T-helper 17 cell (primary cell): ENCODE measurements at places on chromosomes 2 and 18.
A peak's percentile ranks its signal among the peaks of the same experiment; 100 is the strongest.

DNA sequence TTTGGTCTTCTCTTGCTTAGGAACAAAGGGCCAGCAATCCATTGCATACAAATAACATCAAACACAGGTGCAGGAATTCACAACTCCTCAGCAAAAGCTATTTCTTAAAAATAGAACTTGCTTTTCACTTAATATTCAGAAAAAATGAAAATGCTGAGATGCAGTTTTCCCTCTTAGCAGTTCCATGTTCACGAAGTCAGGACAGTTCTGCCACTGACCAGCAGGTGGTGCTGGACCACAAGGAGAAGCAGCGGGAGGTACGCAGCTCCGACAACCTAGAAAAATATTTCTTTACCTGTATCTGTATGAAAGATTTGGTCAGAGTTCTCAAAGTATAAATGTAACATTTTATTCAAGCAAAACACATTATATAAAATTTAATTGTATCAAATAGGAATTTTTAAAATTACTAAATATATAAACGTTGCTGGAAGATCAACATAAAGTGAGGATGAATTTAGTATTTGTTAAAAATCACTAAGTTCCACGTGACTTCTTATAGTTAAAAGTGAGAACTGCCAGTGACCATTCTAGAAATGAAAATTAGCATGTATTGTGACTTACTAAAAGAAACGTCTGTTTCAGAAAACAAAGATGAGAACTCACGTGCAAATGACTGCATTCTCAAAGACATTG is 48.8 kb downstream of the ADNP2 start:
- peak; percentile 37 for DNase-seq

- no peak for DNase-seq
Observed at GRCh38 chr2:71631411-71631931, 178.1 kb downstream of the DYSF start.

DNA sequence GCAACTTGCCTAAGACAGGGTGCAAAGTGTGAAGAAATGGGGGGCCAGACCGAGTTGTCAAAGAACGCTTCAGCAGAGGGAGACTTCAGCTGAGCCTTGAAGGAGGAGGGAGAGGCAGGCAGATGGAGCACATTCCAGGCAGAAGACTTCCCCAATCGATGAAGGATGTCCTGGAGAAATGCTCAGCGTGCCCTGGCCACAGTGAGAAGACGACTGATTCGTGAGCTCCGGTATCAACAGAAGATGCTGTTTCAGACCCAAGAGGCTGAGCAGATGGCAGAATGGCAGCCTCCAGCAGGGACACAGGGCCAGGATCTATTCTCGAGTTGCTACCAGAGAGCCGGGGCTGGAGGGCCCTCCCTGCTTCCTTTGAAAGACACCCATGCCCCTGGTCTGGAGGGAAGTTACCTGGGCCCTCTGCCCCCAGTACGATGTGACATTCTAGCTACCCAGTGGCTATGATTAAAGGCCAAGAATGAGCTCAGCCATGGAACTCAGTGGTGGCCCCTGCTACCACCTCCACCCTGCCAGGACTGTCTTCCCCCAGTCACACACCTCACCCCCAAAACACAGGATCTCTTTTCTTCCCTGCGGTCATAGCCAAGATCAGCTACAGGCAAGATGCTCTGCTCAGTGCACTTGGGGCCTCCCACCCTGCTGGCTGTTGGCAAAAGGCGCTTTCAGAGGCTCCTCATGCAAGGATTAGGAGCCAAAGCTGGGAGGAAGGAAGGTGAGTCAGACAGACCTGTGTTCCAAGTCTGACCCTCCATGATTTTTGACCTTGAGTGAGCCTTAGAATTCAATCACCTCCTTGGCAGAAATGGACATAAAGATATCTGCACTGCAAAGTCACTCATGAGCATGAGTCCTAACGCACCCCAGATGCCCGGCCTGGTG is 84.3 kb downstream of the TFCP2L1 start:
- DNase-seq: no peak

GRCh38 chr2:81181845-81182244 is 877.3 kb upstream of the LRRTM1 start:
- no peak for DNase-seq

GRCh38 chr2:110957293-110957692 is 163.4 kb upstream of the BCL2L11 start:
- DNase-seq: no peak

GRCh38 chr2:126408671-126409070 is 247.3 kb upstream of the GYPC start:
- no peak for DNase-seq

DNA sequence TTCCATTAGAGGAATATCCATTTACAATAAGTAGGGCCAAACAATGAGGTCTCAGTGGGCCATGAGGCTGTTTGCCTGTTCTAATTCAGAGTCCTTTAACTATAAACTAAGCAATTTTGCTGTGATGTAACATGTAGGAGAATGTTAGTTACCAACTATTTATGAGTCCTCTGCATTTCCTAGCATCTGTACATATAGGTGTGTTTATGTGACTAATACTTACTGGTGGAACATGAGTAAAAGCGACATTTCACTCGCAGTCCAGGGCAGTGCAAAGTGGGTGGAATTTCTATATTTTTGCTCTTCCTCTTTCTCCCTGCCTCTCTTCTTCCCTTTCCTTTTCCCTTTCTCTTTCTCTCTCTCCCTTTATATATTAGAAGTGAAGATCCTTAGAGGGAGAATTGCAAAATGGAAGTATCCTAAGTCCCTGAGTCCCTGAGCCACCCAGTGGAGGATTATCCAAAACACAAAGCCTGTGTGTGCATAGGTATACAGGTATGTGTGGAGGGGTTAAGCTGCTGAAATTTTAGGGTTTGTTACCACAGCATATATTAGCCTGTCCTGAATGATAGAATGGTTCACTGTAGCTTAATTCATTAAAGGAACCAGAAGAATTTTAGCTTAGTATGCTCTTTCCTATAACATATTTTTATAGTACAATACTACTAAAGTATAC is 487.0 kb upstream of the FANCL start:
- DNase-seq: no peak

DNA sequence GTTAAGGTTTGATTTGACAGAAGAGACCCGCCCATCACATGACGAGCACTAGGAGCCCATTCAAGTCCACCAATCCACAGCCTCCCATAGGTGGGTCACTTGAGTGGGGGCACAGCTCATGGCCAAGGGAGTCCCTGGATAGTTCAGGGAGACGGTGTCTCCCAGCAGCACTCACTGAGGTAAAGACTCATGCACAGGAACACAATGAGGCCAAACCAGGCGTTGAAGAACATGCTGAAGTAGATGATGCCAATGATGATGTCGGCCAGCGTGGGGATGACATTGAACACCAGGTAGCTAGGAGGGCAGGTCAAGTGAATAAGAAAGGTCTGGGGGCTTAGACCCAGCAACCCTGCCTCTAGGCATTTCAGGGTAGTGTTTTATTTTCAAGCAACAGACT is 4.0 kb downstream of the ABCB6 start:
- DNase-seq: no peak

DNA sequence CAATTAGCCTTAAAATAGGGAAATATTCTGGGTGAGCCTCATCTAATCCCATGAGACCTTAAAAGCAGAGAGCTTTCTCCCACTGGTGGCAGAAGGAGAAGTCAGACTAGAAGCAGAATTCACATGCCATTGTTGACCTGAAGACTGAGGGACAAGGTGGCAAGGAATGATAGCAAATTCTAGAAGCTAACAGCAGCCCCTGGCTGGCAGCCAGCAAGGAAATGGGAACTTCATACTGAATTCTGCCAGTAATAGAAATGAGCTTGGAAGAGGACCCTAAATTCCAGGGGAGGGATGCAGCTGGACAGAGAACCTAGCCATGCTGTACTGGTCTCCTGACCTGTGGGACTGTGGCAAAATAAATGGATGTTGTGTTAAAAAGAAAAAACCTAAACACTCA is 19.5 kb downstream of the B3GNT7 start:
- DNase-seq: no peak

DNA sequence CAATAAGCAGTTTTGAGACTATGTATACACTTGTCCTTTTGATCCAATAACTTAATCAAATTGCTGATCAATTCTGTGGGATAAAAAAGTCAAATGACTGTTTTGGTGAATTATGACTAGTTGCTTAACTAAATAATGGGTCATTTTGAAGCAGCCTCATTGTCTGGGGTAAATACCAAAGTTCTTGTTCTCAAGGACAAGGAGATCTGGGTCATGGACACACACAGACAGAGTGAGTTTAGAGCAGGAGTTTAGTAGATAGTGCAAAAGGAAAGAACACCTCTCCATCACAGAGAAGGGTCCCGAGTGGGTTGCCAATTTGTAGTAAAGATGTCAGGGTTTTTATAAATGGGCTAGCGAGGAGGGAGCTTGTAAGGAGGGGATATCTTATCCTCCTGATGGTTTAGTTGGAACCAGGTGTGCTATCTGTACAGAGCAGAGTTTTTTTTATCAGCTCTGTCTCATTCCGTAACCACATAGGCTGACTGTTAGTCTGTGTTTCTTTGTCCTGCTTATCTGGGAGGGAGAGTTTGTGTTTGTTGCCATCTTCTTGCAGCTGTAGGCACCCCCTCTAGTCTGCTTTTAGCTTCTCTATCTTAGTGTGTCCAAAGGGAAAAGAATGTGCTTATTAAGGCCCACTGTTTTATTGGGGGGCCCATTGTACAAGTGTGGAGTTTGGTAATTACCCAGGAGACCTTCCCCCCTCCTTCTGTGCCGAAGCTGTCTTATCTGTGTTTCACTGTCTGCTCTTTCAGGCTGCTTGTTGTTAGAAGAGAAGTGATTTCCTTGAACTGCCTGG is 48.7 kb upstream of the C1GALT1C1L start:
- no peak for DNase-seq

- DNase-seq: no peak
Observed at GRCh38 chr2:227482638-227483340, 10.8 kb downstream of the AGFG1 start.

GRCh38 chr2:232869138-232870017 is 686 bp upstream of the SNORC start:
- no peak for DNase-seq

GRCh38 chr2:96734880-96735583 is 4.8 kb downstream of the LMAN2L start:
- no peak for DNase-seq

GRCh38 chr2:230721712-230722111 is 9.1 kb downstream of the CAB39 start:
- DNase-seq: no peak

GRCh38 chr2:23824777-23825212 is 102.1 kb downstream of the ATAD2B start:
- DNase-seq: no peak

GRCh38 chr2:69715964-69716363 is 26.0 kb upstream of the ANXA4 start:
- no peak for DNase-seq

- no peak for DNase-seq
Observed at GRCh38 chr18:1998121-1998520, 573.2 kb downstream of the METTL4 start.

GRCh38 chr2:71857636-71858035 is 290.0 kb downstream of the CYP26B1 start:
- no peak for DNase-seq

GRCh38 chr2:16315908-16316307 is 349.7 kb downstream of the CYRIA start:
- DNase-seq: no peak

DNA sequence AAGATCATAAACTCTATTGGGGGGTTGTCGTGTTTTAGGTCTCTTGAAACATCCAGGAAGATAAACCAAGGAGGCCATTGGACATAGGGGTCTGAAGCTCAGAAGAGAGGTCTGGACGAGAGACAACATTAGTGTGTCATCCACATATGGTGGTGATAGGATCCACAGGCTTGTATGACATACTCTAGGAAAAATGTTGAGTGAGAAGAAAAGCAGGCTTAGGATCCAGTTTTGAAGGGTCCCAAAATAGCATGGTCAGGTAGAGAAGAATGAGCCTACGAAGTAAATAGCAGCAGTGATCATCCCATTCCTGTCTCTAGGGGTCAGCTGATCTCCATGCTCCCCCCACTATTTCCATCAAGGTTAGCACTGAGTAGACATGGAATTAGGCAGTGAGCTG is 166.8 kb downstream of the ANKRD30B start:
- no peak for DNase-seq

- no peak for DNase-seq
Observed at GRCh38 chr2:227293531-227293930, 31.5 kb upstream of the MFF start.

DNA sequence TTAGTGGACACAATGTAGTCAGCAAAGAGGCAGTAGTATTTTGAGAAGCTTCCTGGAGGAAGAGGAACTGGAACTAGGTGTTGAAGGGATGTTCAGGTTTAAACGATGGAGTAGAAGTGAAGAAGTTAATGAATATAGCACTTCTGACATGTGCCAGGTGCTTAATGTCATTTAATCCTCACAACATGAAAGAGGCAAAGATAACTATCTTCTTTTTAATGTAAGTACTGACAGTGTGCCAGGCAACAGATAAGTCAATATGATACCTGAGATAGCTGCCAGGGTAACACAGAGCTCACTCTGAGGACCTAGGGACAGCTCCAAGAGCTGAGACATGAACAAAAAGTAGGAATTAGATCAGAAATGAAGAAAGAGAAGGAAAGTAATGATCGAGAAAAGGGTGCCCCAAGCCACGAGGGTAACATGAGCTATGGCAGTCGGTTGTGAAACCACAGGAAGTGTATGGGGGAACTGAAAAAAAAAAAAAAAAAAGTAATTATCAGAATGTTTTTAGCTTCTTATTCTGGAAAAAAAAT is 140.7 kb downstream of the RNF144A start:
- no peak for DNase-seq

- no peak for DNase-seq
Observed at GRCh38 chr2:121881038-121881437, 125.6 kb downstream of the TSN start.

DNA sequence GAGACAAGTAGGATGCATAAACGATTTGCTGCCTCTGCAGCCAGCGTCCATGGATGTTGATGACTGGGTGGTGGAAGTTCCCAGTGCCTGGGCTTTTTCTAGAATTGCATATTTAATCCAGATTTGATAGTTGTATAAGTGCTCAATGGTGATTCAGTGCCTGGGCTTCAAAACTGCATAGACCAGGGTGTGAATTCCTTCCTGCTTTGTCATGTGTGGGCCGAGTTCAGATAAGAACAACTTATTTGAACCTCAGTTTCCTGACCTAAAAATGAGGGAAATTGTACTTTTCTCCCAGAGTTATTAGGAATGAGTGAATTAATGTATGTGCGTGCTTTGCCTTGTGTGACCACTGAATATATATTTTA is 154.6 kb downstream of the WDSUB1 start:
- DNase-seq: no peak

DNA sequence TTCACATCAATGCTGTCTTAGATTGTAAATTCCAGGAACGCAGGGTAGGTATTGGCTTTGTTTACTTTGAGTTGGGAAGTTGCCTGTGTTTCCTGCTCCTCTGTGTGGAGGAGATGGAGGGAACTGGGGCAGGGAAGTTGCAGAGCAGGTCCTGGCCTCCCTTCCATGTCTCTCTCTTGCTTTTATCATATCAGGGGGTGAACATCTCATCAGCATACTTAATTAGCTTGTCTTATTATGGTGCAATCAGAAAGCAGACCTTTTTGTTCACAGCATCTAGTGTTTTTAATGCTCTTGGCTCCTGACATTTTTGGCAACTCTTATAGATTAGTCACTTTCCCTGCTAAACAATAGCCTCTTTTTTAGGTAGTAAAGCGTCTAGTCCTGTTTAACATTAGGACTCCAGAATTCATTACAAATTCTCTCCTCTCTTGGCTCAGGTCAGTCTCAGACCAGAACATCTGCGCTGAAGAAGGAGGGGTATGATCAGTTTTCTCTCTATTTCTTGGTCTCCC is 11.5 kb upstream of the DIPK1C start:
- DNase-seq: no peak

GRCh38 chr2:149031396-149031795 is 7.1 kb upstream of the LYPD6B start:
- no peak for DNase-seq

GRCh38 chr18:57754577-57755338 is 48.4 kb downstream of the ATP8B1 start:
- DNase-seq: no peak

GRCh38 chr2:98715812-98716451 is 15.0 kb downstream of the MGAT4A start:
- DNase-seq: no peak
